Posterior vena cava (tissue), 2 donors: ENCODE measurements at places on chromosomes 6 and 20.

GRCh38 chr6:41871691-41872090 lies 23.5 kb downstream of the USP49 start:
- DNase-seq: no peak

DNA sequence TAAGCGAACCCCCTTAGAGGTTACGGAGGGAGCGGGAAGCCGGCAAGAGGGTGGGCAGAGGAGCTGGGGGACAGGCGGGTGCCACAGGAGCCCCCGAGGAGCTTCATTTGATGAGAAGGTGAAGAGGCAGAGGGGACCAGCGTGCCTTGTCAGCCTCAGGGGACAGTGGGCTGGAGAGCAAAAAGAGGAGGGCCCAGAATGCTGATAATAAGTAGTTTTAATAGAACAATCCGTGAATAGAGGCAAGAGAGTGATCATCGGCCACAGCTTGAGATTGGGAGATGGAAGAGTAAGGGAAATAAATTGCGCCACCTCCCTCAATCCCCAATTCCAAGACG lies 1.3 kb downstream of the COL19A1 start:
- DNase-seq: no peak

DNA sequence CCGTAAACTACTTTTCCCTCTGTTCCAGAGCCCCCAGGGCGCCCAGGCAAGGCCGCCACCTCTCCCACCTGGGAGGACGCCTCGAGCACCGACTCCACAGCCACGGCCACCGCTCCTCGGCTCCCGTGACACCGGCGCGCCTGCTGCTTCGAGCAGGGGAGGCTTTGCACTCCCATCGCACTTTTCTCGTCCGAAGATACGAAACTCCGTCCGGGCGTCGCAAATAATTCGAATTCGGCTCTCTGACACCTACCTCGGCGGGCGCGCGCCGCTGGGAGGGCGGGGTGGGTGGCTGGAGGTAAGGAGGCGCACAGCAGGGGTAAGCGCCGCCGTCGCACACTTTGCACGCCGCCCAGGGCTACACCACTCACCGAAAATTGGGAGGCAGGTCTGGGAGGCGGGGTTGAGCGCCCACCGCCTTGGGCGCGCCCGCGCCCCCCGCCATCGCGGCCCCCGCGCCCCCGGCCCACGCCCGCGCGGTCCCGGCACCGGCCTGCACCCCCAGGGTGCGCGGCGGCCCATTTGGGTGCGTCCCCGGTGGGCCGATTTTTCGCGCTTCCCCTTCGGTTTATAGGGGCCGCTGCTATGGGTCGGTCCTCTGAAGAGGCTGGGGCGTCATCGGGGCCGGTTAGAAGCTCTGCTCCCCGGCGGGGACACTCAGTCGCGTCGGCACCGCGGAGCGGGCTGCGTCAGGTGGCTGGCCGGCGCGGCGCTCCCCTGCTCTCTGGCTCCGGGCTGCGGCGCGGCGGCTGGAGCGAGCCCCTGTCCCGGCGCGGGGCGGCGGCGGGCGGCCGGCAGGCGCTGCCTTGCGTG lies 36.2 kb downstream of the GNAS start:
- peak; percentile 95 for DNase-seq

GRCh38 chr6:11092668-11093375 lies 812 bp upstream of the SMIM13 start:
- DNase-seq: no peak

- DNase-seq: no peak
Observed at GRCh38 chr6:38039502-38039901, 220.0 kb downstream of the ZFAND3 start.

DNA sequence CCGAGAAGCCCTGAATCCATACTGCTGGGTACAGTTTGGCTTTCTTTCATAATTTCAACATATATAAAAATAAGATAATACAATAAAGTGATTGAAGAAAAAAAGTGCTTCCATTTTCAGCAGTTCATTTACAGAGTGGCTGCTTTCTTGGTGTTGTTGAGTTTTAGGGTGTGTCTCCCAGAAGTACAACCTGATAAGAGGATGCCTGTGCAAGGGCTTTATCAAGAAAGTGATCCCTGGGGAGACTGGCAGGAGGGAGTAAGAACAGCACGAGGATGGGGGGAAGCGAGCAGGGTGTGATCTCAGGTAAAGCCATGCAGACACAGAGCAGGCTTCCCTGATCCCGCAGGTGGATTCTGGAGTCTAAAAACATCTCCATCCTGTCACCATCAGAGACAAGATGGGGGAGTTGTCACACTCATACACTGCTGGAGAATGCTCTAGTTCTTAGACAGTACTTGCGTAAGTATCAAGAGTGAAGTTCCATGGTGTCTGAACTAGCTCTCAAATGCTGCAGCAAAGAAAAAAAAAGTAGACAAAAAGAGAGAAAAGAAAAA lies 395.9 kb downstream of the CDH26 start:
- DNase-seq: no peak

DNA sequence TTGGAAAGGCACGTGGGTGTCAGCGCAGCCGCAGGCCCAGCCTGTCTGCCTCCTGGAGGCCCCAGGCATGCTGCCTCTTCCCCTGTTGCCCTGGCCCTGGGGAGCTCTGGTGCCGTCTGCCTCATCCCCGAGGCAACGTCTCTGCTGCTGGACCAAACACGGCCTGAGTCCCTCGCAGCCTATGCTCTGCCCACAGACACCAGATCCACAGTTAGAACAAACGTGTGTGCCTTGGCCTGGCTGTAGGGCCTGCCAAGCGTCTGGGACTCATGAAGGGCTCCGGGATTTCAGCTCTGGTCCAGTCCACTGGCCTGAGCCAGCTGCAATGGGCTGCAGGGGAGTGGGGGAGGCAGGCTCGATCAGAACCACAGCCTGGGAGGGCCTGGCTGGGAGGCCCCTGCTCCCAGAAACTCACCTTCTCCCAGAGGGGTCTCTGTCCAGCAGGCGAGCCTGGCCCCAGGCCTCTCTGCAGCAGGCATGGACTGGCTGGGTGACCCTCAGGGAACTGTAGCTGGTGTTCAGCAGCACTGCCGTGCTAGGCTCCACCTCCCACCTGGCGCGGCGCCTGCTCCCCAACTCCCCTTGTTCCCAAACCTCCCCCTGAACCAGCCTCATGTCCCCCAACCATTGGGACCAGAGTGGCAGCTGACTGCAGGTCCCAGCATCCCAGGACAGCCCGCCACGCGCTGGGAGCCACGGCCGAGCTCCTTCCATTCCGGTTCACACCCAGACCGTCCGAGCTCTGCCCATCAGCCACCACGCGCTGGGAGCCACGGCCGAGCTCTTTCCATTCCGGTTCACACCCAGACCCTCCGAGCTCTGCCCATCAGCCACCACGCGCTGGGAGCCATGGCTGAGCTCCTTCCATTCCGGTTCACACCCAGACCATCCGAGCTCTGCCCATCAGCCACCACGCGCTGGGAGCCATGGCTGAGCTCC lies 197.0 kb downstream of the DLL1 start:
- DNase-seq: peak; percentile 81

- DNase-seq: no peak
Observed at GRCh38 chr6:5435449-5435848, 174.1 kb downstream of the FARS2 start.

GRCh38 chr6:38100380-38100779 lies 280.9 kb downstream of the ZFAND3 start:
- DNase-seq: no peak
